ENCODE measurements at places on chromosomes 16 and 17. TPM values are rescaled to one million over a fixed set of nuclear protein-coding genes. Genes with fewer than 3 reads are reported as not detected.

NPIPB2 gene
- total RNA-seq, result 10.2 TPM

HOXB8 gene
- 0.32 TPM for total RNA-seq

TEKT5 gene
- total RNA-seq, result not detected

ALDOA gene
- 1,105 TPM for total RNA-seq

KRTAP4-4 gene
- not detected for total RNA-seq

MT1H gene
- total RNA-seq, result 2.3 TPM

RHBDF1 gene
- 33.4 TPM for total RNA-seq
